ENCODE measurements at places on chromosomes 7 and 10.

DNA sequence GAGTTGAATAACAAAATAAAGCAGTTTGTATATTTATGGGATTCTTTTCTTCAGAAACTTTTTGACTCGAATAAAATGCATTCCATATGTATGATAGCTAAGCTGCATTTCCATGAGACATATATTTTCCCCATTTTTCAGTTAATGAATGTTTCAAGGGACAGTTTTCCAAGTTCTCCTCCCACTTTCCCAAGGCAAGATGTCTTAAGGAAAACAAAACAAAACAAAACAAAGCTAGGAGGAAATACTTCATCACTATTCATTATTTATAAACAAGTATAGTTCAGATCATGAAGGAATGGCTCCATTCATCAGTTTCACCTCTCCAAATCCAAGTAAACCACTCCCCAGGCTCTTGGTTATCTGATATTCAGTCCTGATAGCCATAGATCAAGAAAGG is 261.0 kb downstream of the WDR11 start:
- DNase-seq: no peak

DNA sequence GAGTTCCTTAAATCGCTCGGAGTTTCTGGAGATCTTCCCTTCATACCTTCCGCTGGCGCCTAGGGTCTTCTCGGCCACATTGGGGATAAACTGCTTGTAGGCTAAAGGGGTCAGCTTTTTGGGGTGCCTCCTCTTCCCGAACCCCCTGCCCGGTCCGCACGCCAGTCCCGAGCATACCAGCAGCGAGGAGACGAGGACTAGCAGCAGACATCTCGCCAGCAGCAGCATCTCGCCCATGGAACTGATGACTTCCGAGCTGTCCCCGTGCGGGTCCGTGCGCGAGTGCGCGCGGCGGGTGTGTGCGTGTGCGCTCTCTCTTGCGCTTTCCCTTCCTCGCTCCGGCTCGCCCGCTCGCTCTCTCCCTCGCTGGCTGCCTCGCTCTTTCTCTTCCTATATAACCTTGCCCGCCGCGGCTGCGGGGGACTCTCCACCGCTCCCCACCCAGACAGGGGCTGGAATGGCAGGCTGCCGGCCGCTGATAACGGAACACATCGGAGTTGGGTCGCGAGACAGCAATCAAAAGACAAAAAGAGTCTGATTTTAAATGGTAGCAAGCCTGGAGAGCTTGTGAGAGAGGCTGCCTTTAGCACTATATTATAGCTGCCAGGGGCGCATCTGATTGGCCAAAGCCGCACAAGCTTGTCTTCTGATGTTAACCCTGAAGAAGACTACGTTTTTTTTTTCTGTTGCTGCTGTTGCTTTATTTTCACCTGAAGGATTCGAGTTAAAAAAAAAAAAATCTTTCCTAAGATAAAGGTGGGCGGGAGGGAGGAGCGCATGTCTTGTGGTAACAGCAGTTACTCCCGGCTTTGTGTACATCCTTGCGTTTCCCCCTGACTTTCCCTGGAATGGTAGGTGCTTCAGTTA is at the start of gene SHH:
Gene SHH, minus strand, starts transcription at position 569 of the 867 bp plus-strand sequence. Its CDS starts 341 bp downstream, at position 228.
- no peak for DNase-seq

DNA sequence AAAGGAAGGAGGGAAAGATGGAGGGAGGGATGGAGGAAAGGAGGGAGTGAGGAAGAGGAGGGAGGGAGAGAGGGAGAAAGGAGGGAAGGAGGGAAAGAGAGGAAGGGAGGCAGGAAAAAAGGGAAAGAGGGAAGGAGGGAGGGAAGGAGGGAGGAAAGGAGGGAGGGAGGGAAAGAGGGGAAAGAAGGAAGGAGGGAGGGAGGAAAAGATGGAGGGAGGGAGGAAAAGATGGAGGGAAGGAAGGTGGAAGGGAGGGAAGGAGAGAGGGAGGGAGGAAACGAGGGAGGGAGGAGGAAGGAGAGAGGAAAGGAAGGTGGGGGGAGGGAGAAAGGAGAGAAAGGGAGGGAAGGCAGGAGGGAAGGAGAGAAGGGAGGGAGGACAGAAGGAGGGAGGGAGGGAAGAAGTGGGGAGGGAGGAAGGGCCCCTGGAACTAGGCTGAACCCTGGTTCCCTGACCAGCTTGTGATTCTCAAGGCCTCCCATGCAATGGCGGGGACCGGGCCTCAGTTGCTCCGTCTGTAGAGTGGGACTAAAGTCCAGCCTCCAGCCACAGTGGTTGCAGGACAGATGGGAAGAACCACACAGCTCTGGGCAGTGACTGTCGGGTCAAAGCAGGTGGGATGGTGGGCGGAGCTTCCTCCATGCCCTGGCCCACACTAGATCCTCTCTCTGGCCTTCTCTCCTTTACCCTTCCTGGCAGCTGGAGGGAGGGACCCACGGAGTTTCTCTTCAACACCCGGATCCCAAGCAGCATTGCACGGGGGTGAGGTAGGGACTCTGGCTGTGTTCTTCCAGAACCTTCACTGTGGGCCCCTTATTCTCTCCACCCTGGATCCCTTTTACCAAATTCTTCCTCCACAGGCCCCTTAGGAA is 4.3 kb upstream of the TTYH3 start:
- no peak for DNase-seq

GRCh38 chr7:4830176-4830575 is 31.7 kb downstream of the PAPOLB start:
- peak; percentile 73 for DNase-seq

DNA sequence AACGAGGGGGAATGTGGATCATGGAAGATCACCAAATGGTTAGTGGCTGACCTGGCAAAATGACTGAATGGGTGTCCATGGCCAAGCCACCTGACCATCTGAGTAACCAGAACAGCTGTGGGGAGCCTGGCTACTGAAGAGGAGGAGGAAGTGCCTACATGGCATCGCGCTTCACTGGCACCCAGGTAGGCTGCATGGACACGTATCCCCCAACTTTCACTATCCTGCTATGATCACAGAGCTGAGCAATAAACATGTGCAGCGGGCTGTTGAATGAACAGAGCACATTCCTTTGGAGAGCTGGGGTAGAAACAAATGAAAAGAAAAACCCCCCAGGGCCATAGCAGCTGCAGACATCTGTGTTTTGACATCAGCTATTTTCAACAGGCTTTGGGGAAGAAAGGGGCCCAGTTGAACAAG is 6.5 kb downstream of the AKR1B1 start:
- no peak for DNase-seq

DNA sequence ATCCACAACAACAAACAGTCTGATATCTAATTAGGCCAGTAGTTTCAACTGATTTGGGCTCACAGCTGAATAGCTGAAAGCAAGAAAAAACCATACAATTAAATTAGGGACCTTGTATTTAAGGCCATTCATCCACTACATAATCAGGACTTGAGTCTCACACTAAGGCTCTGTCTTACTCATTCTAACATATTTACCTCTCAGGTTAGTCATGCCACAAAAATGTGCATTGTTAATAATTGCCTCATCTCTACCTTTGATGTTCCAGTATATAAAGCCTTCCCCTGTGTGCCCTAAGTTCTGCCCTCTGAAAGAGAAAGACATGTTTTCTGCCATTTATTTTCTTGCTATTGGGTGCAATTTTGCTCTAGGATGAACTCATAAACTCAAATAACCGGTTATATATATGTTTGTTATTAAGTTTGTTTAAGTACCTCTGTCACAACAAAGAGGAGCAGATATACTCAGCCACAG is 5.3 kb upstream of the C1GALT1 start:
- DNase-seq: no peak

- DNase-seq: no peak
These were observed 97.1 kb upstream of the NMT2 start for GRCh38 chr10:15265558-15265957.

- no peak for DNase-seq
These were observed 225.4 kb upstream of the ZWINT start for GRCh38 chr10:56586461-56586891.

DNA sequence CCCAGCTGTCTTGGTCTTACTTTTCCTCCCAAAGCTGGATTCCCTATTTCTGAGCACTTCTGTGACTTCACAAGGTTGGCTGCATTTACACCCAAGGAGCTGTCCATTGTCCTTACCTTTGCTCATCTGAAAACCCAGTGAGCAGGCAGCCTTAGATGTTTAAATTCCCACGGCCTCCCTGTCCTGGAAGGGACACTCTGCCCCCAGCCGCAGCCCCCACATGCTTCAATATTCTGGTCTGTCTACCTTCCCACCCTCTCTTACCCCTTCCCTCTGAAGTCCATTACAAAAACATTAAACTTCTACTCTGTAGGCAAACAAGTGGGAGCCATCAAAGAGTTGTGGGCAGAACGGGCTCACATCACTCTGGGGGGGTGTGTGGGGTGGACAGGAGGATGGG is 73.8 kb upstream of the EFCAB10 start:
- no peak for DNase-seq

- no peak for DNase-seq
These were observed 8.1 kb downstream of the SFR1 start for GRCh38 chr10:104130041-104130440.

DNA sequence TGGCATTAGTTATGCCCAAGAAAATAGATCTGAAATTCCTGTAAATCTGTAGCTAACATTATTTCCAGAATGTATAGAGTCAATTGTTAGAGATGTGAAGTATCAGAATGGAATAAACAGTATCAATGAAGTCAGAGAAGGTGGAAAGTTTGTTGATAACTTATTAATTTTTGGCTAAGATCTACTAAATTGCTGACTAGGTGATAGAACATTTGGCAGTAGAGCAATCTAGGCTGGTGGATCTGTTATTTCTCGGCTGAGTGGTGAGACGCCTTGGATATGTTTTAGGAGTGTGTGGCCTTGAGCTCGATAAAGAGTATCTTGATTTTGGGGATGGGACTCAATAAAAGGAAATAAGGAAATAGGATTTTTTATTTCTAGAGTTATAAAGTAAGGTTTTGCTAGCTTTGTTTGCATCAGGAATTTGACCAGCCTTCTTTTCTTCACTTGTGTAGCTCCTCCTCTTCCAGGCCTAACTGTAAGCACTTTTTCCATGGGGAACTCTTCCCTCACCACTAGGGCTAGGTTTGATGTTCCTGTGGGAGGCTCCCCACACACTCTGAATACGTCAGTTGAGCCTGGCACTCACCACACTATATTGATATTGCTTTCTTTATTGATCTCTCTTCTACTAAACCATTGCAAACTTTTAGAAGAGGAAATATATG is 86.8 kb upstream of the CSTF2T start:
- DNase-seq: no peak

DNA sequence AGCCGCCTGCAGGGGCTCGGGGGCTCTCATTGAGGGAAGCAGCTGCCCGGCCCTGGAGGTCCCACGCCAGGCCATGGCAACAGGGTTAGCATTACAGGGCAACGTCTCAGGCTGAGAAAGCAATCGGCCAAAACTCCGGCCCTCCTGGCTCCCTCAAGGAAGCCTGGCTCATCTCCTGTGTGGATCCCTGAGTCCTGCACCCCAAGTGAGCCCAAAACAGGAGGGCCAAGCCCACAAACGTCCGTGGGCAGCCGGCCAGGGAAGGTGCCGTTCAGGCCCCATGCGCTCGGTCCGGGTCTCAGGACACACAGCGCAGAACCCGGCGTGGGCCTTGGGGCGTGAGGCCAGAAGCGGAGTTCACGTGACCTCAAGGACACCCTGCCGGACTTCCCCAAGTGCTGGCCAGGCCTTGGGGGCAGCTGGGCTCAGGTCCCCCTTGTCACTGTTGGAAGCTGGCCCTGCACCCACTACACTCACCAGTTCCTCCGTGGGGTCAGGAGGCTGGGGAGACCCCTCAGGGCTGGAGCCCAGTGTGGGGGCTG is 8.0 kb upstream of the PWWP2B start:
- DNase-seq: no peak

DNA sequence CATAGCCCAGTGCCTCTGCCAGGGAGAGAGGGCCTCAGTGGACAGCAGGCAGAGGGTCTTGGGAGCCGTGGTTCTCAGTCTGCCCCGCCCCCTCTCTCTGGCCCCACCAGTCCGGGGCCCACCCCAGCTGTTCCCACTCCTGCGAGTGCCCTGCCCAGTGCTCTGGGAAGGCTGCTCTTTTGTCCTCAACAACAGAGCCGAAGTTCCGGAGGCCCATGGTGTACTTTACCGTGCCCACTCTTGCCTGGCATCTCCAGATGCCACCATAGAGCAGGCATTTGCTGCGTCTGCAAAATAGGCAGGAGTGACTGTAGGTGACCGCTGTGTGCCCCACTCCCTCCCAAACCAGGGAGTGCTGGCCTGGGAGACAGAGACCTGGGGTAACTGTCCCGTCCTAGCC is 29.3 kb upstream of the PCBD1 start:
- DNase-seq: no peak

DNA sequence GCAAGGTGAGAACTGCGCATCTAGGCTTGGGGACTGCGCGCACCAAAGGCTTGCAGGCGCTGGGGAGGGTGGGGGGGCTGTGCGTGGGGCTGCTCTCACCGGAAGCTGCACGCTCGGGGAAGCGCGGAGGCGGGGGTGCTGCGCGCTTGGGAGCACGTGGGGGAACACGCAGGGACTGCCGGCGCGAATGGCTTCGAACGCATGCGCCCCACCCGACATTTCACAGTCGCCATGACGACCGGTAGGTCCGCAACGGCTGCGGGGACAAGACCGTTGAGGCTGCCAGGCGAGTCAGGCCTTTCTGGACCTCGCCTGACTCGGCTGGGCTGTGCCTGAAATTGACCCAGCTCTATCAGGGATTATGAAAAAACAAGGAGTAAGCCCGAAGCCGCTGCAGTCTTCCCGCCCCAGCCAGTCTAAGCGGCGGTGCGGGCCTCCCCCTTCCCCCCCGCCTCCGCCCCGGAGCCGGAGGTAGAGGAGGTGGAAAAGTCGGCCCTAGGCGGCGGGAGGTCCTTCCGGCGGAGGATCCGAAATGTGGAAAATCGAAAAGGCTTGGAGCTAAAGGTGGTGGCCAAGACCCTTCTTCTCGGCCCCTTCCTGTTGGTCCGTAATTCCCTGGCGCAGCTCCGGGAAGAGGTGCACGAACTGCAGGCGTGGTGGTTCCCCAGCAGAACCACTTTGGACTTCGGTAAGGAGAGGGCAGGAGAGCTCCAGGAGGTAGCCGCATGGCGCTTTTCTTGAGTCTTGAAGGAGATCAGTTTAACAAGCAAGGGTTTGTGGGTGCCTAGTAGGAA is 34.9 kb upstream of the STEAP1 start:
- peak; percentile 41 for DNase-seq

GRCh38 chr10:125231116-125231812 is 70.9 kb upstream of the CTBP2 start:
- no peak for DNase-seq

DNA sequence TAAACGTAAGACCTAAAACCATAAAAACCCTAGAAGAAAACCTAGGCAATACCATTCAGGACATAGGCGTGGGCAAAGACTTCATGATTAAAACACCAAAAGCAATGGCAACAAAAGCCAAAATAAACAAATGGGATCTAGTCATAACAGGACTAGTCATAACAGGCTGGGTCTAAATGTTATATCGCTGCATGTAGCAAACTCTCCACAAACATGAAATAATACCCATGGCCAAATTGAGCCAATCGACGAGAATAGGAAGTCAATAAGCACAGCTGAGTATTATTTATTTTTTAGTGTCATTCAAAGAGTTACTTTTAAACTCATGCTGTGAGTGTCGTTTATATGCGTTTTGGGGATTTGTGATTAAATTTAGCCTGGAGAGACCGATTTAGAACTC is 225.1 kb downstream of the TFEC start:
- DNase-seq: no peak

GRCh38 chr7:2530071-2530987 is 10.8 kb downstream of the LFNG start:
- peak; percentile 89 for DNase-seq

GRCh38 chr10:63494951-63495350 is 26.2 kb upstream of the REEP3 start:
- DNase-seq: no peak

Data from CD4-positive, alpha-beta T cell treated with Interleukin-6 for 4 hours (primary cell).